Thymus (tissue), 14 donors: ENCODE measurements at places on chromosomes 6 and 20.

DNA sequence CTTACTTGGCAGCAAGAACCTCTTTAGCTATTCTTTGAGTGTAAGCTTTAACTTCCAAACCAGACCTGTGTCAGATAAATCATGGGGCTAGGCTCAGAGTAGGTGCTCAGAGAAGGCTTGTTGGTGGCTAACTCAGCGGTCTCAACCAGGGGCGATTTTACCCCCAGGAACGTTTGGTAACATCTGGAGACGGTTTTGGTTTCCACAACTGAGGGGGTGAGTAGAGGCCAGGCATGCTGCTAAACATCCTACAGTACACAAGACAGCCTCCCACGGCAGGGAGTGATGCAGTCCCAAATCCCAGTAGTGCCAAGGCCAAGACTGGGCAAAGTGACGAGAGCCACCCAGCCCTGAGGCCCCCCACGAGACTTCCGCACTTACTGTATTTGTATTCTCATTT, 59.2 kb downstream of the RAB44 start:
- DNase-seq: no peak

DNA sequence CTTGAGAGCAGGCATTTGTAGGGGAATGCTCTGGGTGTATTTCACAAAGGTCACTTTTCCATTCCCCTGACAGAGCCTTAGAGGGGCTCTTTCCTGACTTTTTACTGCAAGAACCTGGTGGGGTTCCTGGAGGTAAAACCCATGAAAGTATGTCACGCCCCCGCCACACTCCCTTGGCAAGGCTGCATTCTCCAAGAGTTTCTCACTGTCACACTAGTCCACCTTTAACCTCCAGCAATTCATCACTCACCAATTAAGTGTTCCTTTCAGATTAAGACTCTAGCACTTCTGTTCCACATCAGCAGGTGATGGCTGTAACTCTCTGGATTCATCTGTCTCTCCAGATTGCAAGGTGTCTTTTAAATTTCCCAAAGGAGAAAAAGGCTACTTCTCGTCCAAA, 32.7 kb upstream of the NKX2-4 start:
- DNase-seq: no peak

DNA sequence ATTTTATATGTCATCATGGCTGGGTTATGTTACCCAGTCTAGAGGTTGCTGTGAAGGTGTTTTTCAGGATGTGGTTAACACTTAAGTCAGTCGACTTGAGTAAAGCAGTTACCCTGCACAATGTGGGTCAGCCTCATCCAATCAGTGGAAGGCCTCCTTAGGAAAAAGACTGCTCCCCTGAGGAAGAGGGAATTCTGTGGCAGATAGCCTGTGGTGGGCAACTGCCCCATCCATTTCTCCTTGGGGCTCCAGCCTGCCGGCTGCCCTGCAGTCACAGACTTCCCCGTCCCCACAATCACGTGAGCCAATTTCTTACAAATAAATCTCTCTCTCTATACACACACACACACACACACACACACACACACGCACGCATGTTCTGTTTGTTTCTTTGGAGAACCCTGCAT, 34.5 kb upstream of the MPC1 start:
- peak; percentile 73 for DNase-seq

DNA sequence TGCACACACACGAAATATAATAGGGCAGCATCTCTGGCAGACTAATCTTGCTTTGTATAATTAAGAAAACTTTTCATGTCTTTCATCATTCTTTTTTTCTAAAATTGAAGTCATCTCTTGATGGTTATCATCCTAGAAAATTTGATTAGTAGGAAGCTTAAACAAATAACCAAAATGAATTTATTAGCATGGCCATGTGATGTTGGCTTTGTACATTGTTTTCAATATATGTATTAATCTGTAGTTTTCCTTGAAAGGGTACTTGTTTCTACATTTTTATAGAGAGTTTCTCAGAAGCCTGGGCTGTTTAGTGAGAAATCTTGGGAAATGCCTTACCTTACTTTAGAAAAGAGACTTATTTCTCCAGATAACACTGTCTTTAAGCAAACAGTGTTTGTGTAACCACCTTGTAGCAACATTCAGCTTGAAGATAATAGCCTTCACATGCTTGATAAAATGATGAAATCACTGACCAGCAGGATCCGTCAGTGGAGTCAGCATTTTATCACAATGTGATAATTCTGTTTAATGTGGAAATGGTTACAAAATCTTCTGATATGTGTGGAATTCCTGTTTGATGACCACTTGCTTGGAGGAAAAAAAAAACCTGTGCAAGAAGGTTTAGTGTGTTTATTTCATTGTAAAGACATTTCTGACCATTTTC, 147.8 kb downstream of the MACROD2 start:
- no peak for DNase-seq

- DNase-seq: no peak
These were observed 31.9 kb upstream of the ZNF217 start for GRCh38 chr20:53625311-53626129.

DNA sequence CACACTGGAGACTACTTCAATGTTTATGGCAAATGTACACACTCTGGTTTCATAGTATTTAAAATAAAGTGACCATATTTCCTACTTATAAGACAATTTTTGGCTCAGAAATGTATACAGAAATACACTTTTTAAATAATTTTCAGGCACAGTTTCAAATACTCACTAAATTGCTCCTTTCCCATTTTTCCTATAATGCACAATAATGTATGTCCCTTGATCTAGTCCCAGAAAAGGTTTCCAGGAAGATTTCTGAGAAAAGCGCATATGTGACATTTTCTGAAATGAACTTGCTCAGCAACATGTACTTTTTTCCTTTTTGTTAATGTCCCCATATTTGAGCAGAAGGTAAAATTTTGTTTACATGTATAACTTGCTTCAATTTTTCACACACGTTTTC, 591.4 kb downstream of the CD109 start:
- no peak for DNase-seq

DNA sequence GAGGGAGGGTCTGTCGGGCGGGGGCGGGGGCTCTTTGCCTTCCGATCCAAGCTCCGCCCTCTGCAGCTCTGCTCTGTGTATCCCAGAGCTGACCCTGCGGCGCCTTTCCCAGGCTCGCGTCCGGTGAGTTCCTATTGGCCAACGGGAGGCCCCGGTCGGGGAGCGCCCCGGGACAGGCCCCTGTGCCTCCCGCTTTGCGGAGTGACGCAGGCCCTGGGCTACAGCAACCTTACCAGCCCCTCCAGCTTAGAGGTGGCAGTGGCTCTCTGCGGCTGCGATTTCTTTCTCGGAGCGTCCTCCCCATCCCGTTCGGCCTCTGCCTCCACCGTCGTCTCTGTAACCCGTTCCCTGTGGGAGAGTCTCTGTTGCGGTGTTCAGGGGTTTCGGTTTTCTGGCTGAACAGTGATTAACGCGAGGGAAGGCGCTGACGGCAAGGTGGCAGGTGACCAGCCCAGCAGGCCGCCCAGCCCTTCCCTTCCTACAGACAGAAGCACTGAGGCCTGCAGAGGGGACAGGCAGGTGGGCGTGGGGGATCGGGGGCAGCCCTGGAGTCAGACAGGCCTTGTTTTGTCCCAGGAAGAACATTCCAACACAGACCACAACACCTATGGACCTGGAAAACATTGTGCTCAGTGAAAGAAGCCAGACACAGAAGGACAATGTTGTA, 18.1 kb upstream of the CEBPB start:
- no peak for DNase-seq

DNA sequence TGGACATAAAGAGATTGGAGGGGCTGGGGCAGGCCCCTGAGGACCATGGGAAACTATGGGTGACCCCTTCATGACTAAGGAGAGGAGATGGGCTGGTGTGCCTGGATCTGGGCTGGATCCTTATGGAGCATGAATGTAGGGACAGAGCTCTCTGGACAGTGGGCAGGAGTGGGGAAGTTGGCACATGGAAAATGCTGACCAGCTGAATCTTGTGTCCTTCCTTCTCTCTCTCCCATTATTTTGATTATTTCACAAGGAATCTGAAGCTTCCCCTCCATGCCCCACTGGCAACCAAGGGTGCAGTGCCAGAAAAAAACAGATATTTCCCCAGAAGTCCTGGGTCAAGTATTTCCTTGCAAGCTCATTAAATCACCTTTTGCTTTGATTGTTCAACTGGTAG, 175.2 kb downstream of the DHX35 start:
- no peak for DNase-seq

GRCh38 chr20:39716796-39717341, 754.7 kb downstream of the DHX35 start:
- DNase-seq: no peak

- DNase-seq: peak; percentile 17
These were observed 1.9 kb downstream of the GRM4 start for GRCh38 chr6:34143884-34144580.

GRCh38 chr6:5899216-5900045, 107.3 kb downstream of the NRN1 start:
- DNase-seq: no peak

DNA sequence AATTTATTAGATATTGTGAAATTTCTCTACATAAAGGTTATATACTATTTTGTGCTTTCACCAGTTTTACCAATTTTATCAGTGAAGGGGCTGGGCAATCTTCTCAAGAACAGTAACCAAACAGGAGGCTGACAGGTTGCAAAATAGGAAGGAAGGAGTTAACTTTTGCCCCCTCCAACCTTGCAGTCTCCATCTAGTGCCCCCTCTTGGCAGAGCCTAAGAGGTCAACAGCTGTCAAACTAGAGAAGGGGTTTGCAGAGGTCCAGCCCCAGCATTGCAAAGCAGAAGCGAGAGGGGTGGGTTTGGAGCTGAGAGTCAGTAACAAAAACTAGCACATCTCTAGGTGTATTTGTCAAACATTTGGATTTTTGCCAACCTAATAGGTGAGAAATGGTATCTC, 391.0 kb downstream of the CDC5L start:
- no peak for DNase-seq

- no peak for DNase-seq
These were observed 104.6 kb upstream of the AKIRIN2 start for GRCh38 chr6:87806635-87807034.
